ENCODE measurements at places on chromosomes 3 and 15.
A peak's percentile ranks its signal among the peaks of the same experiment; 100 is the strongest.

DNA sequence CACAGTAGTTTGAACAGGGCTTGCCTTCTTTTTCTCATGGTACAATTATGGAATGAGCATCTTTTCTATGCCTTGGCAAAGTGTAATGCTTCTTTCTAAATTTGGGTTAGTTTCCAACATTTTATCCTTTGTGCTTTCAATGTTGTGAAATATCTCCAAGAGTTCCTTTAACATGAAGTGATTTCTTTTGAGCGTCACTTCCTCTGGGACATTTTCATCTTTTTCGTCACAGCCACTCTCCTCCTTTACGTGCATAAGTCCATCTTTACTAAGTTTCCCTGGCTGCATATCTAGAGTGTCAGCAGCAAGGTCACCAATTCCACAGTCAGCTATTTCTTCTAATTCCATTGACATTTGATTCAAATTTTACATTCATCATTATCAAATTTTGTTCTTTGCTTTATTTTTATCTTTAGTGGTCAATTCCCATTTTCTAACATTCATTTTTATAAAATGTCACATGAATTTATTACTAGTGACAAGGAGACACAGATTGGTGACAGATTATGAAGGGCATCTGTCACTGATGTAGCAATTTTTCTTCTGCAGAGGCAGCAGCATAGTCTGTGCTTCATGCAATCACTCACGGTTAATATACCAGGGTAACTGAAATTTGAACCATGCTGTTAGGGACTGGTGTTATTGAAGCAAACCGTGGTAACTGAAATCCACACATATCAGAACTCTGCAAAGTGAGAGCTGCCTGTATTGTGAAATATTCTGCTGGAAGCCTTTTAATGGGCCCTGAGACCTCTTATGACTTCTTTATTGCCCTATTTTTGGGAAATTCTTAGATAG, 126.5 kb upstream of the THBS1 start:
- no peak for DNase-seq

DNA sequence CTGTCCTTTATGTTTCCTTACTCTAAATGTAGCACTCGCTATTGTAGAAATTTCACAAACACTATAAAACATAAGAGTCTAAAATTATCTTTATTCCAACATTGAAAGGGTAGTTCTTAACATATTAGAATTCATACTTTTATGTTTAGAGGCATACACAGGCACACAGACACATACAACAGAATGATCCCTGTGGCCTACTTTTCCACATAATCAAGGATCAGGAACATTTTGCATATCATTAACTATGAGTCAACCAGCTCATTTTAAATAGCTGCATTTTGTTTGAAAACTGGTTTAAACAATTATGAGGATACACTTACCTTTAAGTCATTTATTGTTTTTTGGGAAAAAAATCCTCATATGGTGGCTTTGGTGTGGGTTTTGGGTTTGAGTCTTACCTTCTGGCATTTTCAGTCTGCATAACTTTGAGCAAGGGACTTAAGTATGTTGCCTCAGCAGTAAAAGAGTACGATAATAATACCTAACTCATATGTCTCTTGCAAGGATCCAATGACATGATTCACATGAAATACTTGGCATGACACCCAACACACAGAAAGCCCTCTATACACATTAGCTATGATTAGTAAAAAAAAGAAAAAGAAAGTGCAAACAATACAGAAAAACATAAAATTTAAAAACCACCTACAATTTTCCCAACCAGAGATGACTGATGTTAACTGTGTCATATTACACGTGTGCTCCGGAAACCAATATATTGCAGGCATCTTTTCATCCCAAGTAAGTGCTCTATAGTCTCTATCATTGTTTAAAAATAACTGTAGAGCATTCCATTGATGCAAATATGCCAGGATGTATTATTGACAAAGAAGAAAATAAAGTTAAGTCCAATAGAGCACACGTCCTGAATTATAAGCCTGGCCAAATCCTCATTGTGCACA, 213.1 kb upstream of the ADAMTS9 start:
- no peak for DNase-seq

- DNase-seq = no peak
Measured at GRCh38 chr15:77053709-77054108, 17.2 kb downstream of the TSPAN3 start.

DNA sequence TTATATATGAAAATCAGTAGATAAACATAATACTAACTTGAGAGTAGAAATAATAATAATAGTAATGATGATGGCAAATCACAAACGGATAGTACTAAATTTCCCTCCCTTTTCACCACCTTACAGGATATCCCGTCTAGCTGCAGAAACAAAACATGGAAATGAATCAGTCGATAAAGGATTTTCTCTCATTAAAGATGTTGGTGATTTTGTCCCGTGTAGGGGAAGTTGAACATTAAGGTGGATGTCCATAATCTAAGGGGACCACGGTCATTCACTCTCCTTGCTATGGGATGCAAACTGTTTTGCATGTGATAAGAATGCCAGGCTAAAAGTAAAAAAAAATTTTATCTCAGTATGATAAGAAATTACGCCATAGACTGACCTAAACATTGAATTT, 1027.7 kb upstream of the NR2F2 start:
- no peak for DNase-seq

GRCh38 chr3:104908761-104909160, 457.9 kb upstream of the ALCAM start:
- no peak for DNase-seq

GRCh38 chr3:26438325-26438940, 184.1 kb upstream of the LRRC3B start:
- no peak for DNase-seq

DNA sequence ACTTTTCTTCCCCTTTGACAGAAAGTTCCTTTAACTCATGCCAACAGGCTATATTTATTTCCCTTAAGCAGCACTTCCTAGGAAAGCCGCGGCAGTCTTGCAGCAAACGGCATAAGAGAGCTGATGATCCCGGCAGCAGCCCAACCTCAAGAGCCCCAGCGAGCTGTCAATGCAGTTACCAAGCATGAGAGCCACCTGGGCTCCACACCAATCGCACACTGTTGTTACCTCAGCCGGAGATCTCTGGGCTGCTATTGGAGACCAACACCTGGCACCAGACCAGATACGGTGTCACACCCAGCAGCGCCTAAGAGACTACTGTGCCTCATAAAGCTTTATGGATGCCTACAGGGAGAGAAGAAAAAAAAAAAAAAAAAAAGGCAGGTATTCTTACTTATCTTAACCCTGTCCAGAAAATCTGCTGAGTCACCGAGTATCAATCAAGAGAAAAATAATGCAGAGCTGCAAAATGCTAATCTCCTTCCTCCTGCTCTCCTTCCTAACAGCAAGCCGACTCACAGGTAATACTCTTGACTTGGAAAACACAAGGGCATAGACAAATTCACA, 11.7 kb downstream of the ABCC5 start:
- DNase-seq = peak; percentile 15

- peak; percentile 30 for DNase-seq
Measured at GRCh38 chr3:115040673-115041286, 106.3 kb downstream of the ZBTB20 start.
